ENCODE measurements at places on chromosomes 7 and 10.

DNA sequence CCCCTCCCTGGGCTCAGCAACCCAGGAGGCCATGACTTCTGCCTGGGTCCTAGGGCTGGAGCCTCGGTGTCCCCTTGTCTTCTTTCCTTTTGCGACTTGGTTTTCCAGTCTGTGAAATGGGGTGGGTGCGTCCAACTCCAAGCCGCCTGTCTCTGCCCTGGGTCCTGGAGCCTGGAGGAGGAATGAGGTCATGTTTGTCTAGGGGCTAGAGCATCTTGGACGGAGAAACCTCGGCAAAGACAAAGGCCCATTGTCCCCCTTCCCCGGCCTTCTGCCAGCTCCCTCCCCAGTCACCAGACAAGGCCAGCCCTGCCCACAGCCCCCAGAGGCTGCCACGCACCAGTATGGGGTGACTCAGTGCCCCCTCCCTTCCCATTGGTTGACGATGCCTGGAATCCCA is 39.8 kb upstream of the ELN start:
- DNase-seq: no peak

DNA sequence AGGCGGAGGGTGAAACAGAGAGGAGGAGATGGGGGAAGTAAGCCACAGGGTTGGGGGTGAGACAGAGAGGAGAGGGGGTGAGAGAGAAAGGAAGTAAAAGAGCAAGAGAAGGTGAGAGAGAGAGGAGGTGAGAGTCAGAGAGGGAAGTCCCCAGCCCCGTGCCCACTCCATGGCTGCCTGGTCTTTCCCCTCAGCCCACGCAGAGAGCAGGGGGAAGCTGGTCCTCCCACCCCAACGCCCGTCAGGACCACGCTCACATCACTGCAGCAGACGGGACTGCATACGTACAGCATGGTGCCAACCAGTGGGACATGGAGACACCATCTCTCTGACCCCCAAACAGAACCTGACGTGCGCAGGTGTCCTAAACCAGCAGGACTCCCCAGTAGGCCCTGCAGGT is 12.1 kb upstream of the PDGFA start:
- DNase-seq: peak; percentile 46

- no peak for DNase-seq
Measured at GRCh38 chr7:156751319-156751718, 110.7 kb downstream of the RNF32 start.

GRCh38 chr7:140417456-140418155 is 13.7 kb downstream of the RAB19 start:
- no peak for DNase-seq

- no peak for DNase-seq
Measured at GRCh38 chr7:4745971-4746919, 29.2 kb upstream of the AP5Z1 start.

GRCh38 chr7:138690495-138690894 is 10.7 kb downstream of the SVOPL start:
- no peak for DNase-seq

DNA sequence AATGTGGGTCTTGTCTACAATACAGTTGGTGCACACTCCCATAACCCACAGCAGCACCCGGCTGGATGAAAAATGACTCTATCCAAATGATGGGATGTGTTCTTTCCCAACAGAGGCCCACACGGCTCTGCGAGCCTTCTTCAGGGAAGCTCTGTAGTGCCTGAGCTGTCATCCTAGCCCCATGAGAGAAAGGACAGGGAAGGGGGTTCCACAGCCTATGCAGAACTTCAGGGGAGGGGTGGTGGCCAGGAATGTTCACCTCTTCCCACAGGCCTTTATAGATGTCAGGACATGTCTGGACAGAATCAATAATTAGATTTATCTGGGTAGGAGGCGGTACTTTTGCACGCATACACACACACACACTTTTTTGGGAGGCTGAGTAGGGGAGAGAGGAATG is 109.0 kb downstream of the JCAD start:
- DNase-seq: no peak

- no peak for DNase-seq
Measured at GRCh38 chr10:71436268-71437125, 39.8 kb downstream of the CDH23 start.

All from stimulated activated CD8-positive, alpha-beta memory T cell treated with anti-CD3 and anti-CD28 coated beads, Interleukin-12 subunit alpha, Interleukin-12 subunit beta, amount 100 ng/mL, for 4 hours (primary cell).